RKO (cell line): ENCODE measurements at places on chromosomes 3 and 15.

- no peak for DNase-seq
Measured at GRCh38 chr3:114861666-114862065, 285.4 kb downstream of the ZBTB20 start.

GRCh38 chr15:84835661-84836337 is 18.6 kb downstream of the ALPK3 start:
- DNase-seq, result no peak

- DNase-seq, result peak; percentile 36
Measured at GRCh38 chr3:15331606-15332404, 581 bp downstream of the SH3BP5 start.

- DNase-seq, result no peak
Measured at GRCh38 chr15:69557707-69558409, 105.2 kb downstream of the RPLP1 start.

DNA sequence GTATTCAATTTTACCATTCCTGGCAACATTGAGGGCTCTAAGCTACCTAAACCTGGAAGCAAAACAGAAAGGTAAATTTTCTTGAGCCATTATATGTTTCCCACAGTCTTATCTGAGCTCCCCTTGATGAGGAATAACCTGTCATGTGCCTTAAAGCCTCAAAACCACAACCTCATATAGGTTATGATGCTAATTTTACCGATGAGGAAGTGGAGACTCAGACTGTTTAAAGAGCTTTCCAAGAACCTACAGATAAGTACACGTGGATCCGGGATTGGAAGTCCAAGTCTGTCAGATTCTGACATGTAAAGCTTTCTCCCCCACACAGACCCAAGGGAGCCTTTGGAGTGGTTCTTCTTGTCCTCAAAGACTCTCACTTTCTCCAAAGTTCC is 140.5 kb downstream of the SEMA6D start:
- no peak for DNase-seq

DNA sequence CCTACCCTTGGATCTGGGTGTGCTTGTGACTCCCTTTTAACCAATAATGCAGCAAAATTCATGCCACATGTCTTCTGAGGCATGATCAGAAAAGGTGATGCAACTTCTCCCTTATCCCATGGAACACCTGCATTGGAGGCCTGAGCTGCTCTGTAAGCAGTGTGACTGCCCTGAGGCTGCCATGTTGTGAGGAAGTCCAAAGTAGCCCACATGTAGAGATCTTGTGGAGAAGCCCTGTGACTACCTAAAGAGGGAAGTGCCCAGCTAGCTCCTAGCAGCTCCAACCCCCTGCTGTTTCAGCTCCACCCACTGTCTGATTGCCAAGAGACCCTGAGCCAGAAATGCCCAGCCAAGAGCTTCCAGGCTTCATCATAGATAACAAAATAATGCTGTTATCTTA is 6.4 kb upstream of the NR1D2 start:
- no peak for DNase-seq

GRCh38 chr3:52456169-52456799 is 880 bp downstream of the NISCH start:
- peak; percentile 22 for DNase-seq

- DNase-seq, result no peak
Measured at GRCh38 chr15:95596496-95596895, 734.0 kb upstream of the NR2F2 start.

DNA sequence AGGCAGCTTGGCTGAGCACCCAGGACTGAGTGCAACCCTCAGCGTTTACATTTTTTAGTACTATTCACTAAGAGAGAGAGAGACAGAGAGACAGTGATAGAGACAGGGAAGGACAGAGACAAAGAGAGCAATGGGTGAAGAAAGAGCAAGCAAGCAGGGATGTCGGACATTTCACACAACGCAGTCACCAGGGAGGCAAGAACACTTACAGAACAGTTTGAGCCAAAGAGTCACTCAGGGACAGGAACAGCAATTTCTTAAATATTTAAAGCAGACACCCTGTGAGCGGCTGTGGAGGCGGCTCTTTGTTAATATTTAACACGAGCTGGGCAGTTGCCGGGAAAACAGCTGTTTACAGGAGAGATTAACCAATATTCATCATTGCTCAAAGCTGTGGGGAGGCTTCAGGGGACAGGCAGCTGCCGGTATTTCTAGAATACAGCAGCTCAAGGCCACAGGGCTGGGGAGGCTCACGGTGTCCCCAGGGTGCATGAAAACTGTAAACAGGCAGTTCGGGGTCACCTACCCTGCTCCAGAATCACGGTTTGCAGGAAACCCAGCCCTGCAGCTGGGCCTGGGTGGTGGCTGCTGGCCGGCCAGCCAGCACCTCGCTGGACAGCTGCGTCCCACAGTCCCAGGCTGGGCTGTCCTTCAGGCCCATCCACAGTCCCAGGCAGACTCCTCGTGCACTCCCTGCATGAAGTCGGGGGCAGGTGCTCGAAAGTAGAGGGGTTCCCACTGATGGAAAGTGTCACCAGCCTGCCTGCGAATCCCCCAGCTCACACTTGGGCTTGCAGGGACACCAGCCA is 38.8 kb upstream of the PCSK6 start:
- no peak for DNase-seq

DNA sequence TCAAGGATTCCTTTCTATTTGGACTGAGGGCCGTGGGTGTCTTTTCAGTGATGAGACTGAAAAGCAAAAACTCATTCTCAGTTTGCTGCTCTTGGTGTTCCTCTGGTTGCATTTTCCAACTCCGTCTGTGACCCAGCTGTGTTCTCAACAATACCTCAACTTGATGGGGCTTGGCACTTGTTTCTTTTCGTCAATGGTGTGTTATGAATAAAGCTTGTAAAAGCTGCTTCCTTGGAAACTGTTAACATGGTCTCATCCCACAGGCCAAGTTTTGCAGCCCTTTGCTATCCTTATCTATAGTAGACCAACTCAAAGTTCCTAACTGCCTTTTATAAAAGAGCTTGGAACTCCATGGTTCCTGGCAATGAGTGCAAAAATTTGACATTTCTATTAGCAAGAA is 142.5 kb upstream of the UBE2E1 start:
- DNase-seq, result no peak

DNA sequence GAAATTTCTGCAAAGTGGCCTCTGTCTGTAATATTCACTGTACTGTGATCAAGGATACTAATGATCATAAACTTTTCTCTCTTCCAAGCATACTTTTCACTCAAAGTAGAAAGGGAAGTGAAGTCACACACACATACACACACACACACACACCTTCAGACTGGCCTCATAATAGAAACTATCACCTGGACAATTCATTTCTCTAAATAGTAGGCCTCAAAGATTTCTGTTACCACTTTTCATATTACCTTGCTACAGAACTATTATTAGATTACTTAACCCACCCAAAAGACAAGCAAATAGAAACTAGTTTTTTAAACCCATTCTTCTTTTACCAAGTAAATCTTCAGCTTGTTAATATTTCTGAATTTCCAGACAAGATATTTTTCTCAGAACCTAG is 12.2 kb downstream of the CPB1 start:
- no peak for DNase-seq

GRCh38 chr15:39828374-39828931 is 45.8 kb upstream of the FSIP1 start:
- DNase-seq, result no peak

- DNase-seq, result no peak
Measured at GRCh38 chr3:29554566-29554965, 273.7 kb downstream of the RBMS3 start.

DNA sequence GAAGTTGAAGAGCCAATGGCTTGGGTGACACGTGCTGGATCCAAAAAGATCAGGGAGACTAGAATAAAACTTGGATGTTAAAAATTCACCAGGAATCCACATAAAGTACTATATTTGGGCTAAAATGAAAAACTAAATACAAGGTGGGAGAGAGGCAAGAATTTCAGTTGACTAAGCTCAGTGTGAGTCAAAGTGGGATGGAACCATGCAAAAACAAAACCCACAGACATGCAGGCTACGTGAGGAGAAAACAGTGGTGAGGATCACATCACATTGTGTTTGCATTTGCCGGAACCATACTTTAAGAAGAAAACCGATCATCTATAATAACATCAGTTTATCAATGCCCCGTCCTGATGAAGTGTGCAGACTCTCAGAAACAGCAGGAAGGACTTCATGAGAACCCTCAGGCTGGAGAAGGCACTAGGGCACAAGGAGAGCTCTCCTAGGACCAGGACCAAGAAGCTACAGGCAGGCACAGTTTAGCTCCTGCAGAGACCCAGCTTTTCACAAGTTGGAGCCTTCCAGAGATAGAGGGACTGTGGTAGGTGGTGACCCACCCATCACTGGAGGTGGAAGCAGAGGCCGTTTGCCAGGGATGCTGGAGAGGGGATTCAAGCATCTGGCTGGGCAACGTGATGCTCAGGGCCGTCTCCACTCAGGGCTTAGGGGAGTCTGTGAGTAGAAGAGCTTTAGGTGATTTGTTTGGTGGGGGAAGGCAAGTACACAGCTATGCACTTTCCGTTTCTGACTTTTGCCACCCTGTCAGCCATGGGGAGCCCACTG is 29.0 kb upstream of the NR2E3 start:
- DNase-seq, result no peak

DNA sequence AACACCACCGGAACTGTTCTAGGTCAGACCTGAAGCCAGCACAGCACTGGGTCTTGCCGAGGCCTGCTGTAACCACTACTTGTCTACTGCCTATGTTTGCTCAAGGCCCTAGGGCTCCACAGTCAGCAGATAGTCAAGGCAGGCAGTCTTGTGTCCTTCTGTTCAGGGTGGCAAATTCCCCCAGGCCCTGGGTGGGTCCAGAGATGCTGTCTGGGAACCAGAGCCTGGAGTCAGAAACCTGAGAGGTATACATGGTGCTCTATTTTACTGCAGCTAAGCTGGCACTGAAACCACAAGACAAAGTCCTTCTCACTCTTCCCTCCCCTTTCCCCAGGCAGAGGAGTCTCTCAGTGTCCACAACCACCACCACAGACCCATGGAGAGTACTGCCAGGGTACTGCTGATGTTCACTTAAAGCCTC is 89.9 kb downstream of the BBX start:
- no peak for DNase-seq

DNA sequence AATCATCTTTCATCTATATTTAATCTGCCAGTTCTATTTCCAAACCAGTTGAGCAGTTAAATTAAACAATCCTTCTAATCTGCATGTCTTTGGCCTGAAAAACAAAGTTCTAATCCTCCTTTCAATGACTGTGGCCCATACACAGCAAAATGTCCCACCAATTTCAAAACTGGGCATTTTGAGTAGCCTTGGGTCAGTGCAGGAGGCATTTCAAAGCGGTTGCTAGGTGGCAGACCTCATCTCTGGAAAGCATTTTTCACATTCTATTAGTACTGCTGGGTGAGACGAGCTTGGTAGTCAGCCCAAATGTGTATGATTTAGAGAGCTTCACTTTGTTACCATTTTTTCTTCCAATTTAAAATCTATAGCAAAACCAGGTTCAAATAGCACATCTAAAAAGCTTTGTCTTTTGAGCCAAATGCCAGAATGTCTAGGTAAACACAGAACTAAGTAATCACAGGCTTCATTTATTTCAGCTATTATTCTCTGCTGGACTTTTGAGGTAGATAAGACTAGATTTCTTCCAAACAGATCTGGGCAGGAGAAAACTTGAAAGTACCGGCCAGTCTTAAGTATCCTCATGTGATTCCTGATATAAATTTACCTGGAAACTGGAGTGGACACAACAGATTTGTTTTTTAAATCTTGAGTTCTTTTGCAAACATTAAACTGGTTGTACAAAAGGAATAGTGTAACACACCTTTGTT is 8.9 kb upstream of the ARHGEF26 start:
- no peak for DNase-seq

DNA sequence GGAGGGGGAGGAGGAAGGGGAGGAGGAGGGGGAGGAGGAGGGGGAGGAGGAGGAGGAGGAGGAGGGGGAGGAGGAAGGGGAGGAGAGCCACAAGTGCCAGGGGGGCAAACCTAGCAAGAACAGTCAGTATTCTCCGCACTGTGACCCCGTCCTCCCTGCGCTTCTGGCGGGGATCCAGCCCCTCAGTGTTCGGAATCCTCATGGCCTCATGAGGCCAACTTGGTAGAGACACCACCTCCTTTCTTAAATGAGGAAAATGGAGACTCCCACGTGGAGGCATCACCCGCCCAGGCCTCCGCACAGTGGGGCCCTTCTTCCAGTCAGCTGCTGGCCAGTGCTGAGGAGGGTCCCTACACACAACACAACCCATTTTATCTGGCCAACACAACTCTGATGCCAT is 163.4 kb downstream of the XXYLT1 start:
- DNase-seq, result no peak

DNA sequence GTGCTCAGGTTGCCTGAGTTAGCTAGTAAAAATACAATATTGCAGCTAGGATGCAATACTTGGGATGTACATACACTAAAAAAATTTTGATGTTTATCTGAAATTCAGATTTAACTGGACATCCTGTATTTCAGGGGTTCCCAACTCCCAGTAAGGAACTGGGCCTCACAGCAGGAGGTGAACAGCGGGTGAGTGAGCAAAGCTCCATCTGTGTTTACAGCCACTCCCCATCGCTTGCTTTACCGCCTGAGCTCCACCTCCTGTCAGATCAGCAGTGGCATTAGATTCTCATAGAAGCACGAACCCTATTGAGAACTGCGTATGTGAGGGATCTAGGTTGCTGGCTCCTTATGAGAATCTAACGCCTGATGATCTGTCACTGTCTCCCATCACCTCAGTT is 285.1 kb upstream of the PROK2 start:
- no peak for DNase-seq

DNA sequence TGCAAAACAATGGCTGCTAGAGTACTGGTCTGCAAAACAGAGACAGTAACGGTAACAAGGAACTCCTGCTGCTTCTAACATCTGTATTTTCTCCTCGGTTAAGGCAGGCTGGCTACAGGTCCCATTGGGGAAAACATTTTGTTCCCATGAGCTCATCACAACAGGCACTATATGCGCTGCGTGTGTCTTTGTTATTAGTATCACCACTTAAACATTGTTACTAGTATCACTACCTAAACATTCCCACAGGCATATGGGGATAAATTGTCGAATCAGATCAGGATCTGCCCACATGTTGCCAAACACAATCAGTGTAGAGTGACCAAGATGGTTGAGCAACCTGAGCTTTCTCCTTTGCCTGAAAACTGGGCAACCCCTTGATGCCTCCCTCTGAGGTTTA is 77.2 kb downstream of the TOP2B start:
- no peak for DNase-seq

GRCh38 chr3:150292891-150293290 is 115.2 kb upstream of the TSC22D2 start:
- no peak for DNase-seq

DNA sequence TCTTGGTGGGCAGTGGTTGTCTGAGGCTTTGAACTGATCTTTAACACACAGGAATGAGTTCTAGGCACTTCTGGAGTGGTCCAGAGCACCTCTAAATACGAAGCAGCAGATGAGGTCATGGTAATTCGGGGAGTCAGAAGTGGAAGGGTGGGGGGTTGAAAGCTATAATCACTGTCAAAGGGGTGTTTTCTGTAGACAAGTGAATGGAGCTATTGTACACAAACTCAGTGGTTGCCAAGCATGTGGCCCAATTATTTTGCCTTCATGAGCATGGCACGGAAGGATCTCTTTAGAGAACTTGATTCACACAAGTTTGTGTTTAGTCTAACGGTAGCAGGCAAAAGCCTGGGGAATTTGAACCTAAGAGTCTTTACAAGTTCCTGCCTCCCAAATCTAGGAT is 6.3 kb downstream of the FRMD5 start:
- no peak for DNase-seq

GRCh38 chr15:72387741-72388140 is 10.4 kb upstream of the TMEM202 start:
- DNase-seq, result no peak
